ENCODE measurements at places on chromosomes 2 and 18.

GRCh38 chr18:68152770-68153169 is 562.1 kb downstream of the TMX3 start:
- DNase-seq = no peak

- DNase-seq = no peak
These were observed 33.7 kb downstream of the MREG start for GRCh38 chr2:215979620-215980019.

DNA sequence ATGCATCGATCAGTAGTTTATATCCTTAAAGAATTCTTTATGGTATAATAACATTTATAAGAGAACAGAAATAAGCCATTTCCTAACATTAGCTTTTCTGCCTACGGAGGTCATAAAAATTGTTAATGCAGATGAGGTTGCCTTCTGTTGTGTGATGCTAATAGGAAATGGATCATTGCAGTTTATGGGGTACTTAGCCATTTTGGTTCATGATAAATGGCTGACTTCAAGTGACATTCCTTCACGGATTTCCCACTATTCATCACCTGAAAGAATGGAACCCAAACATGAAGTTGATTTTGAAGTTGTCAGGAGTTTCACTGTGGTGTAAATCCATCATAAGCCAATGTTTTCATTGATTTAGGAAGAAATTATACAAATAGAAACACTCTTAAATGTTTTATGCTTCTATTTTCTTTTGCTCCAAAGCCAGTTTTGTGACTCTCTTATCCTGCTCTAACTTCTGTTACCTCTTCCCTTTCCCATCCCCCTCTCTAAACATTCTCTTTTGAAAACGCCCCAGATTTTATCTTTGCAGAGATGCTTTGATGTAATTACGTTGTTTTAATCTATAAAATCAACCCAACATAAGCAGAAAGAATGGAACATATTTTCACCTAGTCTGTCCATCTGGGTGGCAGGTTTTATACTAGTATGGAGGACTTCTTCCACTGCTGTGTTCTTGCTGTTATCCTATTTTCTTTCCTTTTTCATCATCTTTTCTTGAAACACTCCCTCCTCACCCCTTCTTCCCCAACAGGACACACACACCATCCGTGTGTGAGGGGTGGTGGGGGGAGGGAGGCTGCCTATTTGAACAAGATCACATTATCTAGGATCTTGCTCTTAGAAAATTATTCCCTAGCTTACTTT is 58.2 kb downstream of the GREB1L start:
- no peak for DNase-seq

DNA sequence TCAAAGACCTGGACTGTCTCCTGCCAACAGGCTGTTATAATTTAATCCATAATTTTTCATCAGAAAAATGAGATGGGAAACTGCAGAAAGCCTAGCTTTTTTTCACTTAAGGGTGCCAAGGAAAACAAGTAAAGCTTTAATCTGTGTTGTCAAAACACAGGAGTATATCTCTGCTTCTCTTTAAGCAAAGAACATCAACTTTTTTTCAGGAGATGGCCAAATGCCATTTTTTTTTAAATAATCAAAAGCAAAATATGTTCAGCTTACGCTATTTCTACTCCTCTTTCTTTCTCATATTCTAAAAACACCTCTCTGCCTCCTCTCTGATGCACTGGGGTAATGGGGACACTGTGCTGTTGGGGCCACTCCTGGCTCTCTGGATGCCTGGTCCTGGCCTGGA is 73.1 kb upstream of the NXPH2 start:
- no peak for DNase-seq

- no peak for DNase-seq
These were observed 200.8 kb downstream of the SLC8A1 start for GRCh38 chr2:40251137-40251536.

- DNase-seq = no peak
These were observed 52.8 kb downstream of the TRABD2A start for GRCh38 chr2:84827978-84828575.

DNA sequence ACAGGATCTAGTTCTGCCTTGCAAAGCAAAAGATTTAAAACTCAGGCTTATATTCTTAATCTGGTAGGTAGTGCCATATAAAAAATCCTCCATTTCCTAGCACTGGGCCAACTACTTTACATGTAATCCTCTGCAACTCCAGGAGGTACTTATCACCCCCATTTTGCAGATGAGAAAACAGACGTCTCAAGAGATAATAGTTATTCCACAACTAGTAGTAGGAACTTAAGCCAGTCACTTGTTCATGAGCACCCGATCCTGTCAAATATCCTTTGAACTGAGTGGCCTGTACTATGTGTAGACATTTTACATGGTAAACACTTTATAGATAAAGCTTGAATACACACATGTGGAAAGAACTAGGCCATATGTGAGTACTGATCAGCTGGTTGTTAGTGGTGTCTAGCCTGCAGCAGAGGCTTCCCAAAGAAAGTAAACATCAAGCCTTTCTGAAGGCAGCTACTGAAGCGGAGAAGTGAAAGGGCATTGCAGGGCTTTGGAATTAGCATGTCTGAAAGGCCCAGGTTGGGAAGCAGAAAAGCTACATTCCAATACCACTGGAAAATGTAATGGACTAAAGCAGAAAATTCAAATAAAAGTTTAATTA is 48.0 kb downstream of the NAB1 start:
- DNase-seq = no peak

GRCh38 chr2:130303169-130303568 is 39.5 kb upstream of the IMP4 start:
- no peak for DNase-seq

DNA sequence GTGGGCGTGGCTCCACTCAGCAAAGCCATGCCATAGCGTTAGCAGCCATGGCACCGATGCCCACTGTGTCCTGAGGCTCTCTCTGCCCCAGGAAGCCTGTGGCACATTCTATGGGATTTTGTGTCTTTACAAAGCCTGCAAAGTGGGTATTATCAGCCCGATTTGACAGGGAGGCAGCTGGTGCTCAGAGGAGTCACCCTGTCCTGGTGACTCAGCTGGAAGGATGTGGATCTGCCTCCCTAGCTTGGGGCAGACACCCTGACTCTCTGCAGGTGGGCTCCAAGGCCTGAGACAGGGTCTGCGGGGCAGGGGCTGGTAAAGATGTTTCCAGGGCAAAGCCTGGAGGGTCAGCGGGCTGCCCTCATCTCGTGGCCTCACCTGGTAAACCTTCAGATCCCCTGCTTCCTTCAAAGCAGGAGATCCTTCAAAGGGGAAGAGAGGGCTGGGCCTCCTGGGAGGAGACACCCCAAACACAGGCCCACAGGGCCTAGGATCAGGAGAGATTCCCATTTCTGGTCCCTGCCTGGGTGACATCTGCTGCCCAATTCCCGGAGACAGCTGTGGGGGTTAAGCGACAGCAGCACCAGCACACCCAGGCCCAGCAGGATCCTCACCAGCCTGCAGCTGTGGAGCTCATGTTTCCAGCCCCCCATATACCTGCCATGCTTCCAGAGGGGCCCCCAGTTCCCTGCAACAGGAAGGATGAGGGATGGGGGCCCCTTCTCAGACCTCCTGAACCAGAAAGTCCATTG is 3.0 kb upstream of the ASB1 start:
- no peak for DNase-seq

DNA sequence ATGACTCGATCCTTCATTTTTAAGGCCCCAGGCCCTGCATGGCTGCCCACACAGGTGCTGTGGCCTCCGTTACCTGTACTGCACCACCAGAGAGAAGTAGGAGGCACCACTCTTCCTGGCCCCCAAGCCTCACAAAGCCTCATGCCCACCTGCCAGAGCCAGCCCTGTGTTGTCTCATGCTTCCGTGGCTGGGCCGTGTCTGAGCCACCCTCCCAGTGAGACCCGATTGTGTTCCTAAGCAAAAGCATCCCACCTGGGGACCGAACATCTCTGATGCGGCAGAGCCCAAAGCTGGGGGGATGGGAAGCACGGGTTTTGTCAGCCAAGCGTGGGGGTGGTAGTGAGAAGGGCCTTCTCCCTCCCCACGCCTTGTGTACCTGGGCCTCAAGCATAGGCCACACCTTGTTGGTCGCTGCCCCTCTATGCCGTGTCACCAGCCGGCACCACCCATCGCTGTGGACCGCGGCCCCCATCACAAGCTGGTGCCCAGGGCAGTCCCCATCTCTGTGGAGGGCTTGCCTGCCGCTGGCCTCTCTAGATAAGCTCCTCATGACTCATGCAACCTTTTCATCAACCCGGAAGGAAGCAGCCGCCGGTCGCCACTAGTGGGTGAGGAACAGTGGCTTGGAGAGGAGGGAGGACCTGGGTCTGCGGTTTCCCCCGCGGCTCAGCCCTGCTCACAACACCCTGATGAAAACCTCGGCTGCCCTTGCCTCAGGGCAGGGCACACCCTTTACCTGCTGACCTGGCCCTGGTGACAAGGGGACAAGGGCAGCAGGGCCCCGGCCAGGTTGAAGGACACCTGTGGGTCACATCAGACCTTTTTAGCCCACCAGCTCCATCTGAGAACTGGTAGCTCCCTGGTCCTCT is 2.7 kb upstream of the RNPEPL1 start:
- DNase-seq = peak; percentile 86

- no peak for DNase-seq
These were observed 62.6 kb downstream of the ANKRD44 start for GRCh38 chr2:197248001-197248401.

- no peak for DNase-seq
These were observed 22.9 kb upstream of the FSHR start for GRCh38 chr2:49177194-49177593.

DNA sequence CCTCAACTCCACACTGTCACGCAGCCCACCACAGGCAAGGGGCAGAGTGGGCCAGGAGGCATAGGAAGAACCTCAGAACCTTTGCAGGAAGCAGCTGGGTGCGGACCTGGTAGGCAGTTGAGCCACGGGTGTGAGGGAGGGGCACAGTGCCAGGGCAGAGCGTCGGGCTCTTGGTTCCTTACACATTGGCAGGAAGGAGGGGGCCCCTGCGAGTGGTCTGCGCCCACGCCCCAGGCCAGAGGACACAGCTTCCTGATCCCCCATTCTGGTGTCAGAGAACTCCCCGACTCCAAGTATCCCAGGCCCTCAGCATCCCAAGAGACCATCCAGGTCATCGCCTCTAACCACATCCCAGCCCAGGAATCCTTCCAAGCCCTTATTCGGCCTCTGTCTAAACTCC is 61.5 kb downstream of the TNS1 start:
- no peak for DNase-seq

- no peak for DNase-seq
These were observed 498.5 kb upstream of the SETBP1 start for GRCh38 chr18:44181951-44182747.

- no peak for DNase-seq
These were observed 126.7 kb upstream of the TMEM200C start for GRCh38 chr18:6022074-6022444.

DNA sequence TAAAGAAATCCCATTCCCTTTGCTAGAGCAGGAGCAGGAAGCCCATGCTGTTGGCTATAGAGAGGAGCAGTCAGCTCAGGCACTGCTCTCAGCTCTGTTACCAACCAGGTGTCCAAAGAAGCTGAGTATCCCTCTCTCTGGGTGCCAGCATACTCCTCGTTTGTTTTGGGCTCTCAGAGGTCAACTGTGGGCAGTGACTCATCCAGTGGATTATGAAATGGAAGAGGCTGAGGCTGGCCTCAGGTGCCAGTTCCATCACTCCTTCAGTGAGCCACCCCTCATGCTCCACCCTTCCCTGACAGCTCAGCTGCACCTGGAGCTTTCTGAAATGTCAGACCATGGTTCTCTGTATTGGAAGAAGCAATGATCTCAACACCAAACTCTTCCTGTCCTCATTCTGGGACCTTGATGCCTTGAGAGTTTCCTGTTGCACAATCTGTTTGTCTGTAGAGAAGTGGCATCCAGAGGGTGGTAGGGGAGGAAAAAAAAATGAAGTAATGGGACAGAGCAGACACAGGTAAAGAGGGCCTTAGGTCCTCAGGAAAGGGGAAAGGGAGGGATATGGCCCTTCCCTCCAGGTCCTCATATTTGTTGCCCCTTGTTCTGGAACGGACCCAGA is 31.2 kb upstream of the EN1 start:
- DNase-seq = no peak

DNA sequence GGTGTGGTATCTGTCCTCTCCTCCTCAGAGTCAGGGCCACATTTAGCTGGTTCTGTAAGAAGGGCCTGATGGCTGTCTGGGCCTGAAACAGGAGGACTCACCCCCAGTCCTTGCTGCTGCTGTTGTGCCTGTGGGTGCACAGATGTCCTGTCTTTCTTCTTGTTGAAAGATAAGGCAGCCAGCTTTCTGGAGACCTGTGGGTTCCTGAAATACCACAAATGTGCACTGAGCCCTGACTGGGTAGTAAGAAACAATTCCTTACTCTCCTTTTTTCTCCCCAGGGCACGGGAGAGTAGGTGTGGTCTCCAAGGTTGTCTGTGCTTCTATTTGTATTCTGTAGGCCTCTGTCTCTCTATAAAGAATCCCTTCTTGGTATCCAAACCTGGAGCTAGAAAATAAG is 96.2 kb upstream of the DLX2 start:
- DNase-seq = no peak

- no peak for DNase-seq
These were observed 40.9 kb upstream of the ALKAL2 start for GRCh38 chr2:328761-329160.

DNA sequence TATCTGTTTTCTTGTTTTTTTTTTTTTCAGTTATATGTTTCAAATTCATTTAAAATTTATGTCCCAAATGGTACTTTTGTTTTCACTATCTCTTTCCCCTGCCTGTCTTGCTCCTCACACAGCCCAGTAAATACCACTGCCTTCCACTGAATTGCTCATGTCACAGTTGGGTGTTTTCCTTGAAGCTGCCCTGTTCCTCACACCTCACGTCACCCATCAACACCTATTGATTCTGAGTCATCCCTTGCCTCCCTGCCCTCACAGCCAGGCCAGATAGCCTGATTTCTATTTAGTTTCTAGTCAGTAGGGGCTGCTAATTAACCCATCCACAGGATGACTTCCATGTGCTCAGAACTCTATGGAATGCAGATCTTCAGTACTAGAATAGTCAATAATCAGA is 25.3 kb downstream of the FSHR start:
- no peak for DNase-seq

- DNase-seq = no peak
These were observed 288.4 kb upstream of the NCKAP5 start for GRCh38 chr2:133856678-133857077.

DNA sequence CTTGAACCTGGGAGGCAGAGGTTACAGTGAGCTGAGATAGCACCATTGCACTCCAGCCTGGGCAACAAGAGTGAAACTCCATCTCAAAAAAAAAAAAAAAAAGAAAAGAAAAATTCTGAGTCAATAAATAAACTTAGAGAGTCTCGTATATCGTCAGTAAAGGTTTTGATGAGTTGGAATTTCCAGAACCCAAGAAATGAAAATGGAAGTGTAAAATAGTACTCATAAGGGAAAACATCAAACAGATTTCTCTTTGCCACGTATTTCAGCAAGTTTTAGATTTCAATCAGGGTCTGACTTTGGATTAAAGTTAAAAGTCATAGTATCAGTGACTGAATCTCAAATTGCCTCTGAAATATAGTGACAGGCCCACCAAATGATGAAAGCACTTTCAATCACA is 71.4 kb upstream of the SPOPL start:
- no peak for DNase-seq

DNA sequence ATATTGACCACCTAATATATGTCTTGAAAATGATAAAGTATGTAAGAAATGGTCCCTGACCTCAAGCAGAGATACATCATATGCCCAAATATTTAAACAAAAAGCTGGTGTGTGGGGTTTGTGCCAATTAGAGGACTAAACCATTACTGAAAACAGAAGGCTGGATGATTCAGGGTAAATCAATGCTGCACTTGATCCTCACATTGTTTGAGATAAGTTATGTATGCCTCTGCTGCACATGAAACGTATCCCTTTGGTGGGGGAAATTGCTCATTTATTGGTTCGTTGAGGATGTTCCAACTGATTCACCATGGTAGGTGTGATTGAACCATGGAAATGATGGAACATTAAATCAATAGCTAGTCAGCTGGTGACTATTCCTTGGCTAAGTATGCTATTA is 24.7 kb upstream of the DARS1 start:
- no peak for DNase-seq
